ENCODE measurements at places on chromosomes 7 and 10.
A peak's percentile ranks its signal among the peaks of the same experiment; 100 is the strongest.

- DNase-seq = no peak
Observed at GRCh38 chr7:22854158-22855048, 31.8 kb upstream of the TOMM7 start.

GRCh38 chr10:74103560-74104258 is 46.9 kb downstream of the AP3M1 start:
- no peak for DNase-seq

GRCh38 chr10:114767101-114767985 is 54.2 kb upstream of the FHIP2A start:
- no peak for DNase-seq

DNA sequence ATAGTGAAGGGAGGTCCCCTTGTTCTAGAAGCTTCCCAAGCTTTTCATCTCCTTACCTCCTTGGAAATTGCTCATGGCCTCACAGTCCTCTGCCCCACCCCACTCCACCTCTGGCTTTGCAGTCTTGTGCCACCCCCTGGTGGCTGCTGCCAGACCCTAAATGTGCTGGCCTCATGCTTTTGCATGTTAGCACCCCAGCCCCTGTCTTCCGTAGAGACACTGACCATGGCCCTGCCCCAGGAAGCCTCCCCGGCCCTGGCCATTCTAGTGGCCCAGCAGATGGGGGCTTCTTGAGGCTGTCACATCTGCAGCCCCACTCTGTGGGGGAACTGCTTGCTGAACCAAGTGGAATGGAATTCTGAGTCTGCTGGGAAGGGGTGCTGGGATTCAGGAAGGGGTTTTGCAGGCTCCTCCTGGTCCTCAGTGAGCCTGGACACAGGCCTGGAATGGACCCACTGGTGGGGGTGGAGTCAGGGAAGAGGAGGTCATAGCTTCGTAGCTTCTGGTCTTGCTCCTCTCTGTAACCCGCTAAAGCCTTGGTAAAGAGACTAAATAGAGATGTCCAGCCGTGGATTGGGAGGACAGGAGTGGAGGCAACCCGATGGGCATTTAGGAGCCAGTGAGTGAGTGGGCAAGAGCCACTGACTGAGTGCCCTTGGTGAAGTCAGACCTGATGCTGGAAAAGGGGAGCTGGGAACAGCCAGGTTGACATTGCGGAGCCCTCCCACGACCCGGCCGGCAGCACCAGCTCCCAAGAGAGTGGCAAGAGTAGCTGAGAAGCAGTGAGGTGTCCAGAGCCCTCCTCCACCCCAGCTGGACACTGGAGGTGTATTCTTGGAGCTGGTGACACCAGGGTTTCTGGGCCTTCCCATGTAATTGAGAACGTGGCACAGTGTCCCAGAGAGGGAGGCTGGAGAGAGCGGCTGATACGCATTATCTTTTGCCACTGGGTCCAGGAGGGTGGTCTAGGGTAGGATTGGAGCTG is 20.9 kb downstream of the RAMP3 start:
- DNase-seq = no peak

DNA sequence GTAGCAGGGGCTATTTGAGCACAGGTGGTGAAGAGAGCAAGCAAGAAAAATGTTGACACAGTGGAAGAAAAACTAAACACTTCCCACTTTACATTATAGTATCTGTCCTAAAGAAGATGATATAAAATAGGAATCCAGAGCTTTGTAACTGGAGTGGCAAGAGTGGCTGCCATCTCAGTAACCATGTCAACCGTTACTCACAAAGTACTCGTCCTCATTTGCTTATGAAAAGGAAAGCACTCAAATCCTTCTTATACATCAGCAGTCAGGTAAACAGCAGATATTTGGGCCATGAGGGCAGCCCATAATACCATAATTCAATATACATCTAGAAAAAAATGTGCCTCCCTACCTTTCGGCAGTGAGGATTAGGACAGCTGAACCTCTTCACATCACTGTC is 70.1 kb downstream of the RNF216 start:
- no peak for DNase-seq

- no peak for DNase-seq
Observed at GRCh38 chr7:116534790-116535189, 10.0 kb downstream of the CAV1 start.

DNA sequence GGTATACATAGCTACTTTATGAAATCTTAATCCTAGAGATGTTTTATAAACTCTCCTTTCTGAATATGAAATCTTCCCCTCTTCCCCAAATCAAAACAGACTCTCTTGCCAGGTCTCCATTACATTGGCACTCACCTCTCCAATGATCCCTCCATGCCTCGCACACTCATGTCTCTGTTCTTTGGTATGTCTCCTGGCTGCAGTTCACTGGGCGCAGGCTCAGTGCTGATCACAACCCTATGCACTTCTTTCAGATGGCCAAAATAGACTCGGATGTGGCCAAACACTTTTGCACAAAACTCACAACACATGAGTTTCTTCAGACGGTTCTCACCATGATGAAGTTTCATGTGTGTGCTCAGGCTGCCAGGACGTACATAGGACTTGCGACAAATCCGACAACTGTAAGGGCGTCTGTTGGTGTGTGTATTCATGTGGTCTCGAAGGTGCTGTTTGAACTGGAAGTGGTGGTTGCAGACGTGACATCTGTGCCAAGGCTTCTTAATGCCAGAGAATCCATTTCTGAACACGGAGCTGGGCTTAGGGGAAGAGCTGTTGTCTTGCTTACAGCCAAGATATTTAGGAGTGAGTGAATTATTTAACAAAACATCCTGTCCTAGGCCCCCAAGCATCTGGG is 183.2 kb downstream of the ZNF438 start:
- DNase-seq = no peak

DNA sequence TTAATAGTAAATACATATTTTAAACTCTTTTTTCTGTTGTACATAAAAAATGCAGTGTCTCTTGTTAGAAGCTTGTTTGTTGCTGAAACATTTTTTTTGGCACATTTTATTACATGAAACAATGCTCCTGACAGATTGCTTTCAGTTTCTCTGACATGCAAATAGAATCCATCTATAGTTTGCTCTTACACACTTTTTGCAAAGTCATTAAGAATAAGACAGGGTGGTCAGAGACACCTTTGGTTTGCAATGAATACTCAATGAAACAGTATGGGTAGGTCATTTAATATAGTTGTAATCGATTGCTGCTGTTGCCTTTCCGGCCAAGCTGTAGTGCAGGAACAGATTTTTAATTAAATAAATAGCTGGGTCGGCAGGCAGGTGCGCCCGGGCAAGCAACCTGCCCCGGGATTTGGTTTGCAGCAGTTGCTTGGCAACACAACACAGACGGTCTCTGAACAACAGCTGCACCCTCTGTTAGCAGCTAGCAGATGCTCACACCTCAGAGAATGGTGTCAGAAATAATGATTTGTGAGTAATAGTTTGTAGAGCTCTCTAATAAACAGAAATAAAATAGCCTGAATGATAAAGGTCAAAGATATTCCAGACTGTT is 115.7 kb upstream of the CACNA2D1 start:
- DNase-seq = no peak

DNA sequence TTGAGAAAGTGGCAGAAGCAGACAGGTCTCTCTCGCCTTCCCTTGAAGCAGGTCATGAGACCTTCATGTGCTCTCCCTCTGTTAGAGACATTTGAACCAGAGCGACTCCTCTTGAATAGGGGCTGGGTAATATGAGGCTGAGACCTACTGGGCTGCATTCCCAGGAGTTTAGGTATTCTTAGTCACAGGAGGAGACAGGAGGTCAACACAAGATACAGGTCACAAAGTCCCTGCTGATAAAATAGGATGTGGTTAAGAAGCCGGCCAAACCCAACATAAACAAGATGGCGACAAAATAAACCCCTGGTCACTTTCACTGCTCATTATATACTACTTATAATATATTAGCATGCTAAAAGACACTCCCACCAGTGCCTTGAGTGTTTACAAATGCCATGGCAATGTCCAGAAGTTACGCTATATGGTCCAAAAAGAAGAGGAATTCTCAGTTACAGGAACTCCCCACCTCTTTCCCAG is 43.5 kb upstream of the MSRB2 start:
- DNase-seq = no peak

- no peak for DNase-seq
Observed at GRCh38 chr10:86167121-86167761, 199.4 kb downstream of the GRID1 start.

GRCh38 chr10:20596065-20596755 is 300.9 kb downstream of the NEBL start:
- peak; percentile 12 for DNase-seq

DNA sequence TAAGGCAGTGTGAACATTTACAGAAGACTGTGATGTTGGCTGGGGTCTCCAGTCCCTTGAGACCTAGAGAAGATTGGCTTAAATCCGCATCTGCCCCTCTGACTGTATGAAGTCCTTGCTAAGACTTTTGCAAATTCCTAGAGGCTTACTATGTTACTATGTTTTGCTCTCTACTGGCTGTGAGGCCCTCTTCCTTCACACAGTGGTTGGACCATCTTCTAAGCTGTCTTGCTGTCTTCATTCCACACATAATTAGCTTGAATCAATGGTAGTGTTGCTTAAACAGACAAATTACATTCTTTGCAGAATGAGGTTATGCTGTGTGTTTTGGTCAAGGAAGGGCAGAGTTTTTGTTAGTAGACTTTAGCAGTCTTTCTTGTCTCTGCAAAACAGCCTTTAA is 658.0 kb downstream of the TYW1 start:
- no peak for DNase-seq

- no peak for DNase-seq
Observed at GRCh38 chr7:141785706-141786552, 4.1 kb upstream of the TAS2R5 start.

DNA sequence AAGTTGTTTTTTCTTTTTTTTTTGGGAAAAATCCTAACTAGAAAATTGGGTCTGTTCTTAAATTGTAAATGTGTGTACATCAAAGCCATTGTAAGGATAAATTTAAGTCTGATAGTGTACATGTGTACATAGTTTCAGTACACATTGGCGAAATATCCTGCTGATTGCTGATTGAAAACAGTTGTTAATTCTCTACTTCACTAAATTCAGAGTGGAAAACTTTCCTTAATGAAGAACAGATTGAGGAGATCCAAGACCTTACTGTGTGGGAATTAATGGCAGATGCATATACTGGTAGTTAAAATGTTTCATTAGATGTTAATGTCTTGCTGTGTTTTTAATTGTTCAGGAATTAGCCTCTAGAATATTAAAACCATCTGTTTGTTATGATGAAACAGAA is 506.0 kb downstream of the AUTS2 start:
- DNase-seq = no peak

GRCh38 chr10:60479305-60480020 is 89.8 kb upstream of the ANK3 start:
- DNase-seq = no peak

DNA sequence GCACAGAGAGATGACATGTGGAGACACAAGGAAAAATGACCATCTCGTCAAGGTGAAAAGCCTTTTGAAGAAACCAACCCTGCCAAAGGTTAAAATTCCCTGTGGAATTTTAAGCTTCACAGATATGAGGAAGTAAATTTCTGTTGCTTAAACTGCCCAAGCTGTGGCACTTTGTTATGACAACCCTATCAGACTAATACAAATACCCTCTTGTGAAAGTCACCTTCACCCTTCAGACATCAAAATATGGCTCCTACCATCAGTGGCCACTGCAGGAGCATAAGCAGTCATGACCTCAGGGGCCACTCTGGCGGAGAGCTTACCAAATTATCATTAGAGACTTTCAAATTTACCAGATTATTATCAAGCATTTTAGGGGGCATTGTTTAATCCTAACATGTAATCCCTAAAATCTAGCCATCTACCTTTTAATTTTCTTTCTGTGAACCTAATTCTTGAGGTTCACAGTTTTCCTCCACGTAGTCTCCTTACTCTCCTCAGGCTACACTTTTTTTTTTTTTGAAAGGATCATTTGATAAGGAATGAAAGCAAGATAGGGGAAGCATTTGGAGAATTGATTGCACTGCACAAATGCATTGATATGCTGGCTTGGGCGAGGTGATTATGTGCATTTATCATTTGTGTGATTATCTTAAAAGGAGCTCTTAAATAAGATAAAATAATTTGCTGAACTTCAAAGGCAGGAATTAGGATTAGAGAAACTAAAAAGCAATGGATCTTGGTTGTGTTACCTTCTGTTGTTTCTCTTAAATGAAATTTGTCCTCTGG is 90.3 kb downstream of the TMEM168 start:
- DNase-seq = no peak

- no peak for DNase-seq
Observed at GRCh38 chr10:5737352-5737751, 52.7 kb downstream of the TASOR2 start.

DNA sequence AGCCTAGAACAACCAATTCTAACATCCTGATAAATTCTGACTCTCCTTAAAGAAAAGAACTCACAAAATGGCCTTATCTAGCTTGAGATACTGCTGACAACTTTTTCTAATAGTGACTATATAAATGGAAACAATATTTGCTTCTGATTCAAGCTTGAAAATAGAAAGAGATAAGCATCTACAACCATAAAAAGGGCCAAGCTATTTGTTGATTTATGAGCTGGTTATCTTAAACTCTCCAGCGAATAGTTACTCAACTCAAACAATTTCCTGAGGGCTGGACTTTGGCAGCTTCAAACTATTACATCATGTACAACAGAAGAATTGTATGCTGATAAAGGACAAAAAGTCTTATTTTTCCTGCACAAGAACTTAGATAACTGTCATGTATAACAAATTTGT is 4.6 kb downstream of the USP54 start:
- no peak for DNase-seq

DNA sequence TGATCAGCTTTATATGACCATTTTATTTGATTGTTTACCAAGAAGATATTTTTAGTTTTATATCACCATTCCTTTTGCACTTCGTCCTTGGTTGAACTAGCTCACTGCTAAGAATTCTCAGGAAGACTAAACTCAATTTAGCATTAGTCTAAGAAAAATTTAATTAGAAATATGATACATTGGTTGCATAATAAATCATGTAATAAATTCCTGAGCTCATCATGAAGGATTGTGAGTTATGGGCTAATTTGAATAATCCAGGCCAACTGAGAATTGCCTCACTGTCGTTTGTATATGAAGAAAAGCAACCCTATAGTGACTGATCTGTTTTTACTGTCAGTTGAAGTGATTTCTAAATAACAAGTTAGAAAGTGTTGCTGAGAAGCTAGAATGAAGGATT is 725.5 kb downstream of the DNAJB9 start:
- DNase-seq = no peak

GRCh38 chr10:44913350-44914081 is 2.4 kb downstream of the TMEM72 start:
- DNase-seq = no peak

DNA sequence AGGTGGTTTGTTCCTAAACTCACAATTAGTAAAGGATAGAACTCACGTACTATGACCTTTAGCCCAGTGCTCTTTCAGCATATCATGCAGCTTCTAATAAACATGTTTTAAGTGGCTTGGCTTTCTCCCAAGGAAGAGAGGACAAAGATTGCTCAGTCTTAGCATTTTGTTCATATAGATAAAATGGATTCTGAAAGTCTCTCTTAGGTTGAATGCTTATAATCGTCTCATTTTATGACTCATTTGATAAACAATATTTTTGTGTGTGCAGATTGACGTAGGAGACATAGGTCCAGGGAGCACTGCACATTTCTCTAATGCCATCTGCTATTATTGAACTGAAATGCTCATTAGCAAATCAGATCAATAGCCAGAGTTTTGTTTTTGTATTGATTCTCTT is 44.8 kb downstream of the GNAT3 start:
- no peak for DNase-seq
